ENCODE measurements at places on chromosomes 6 and 20.

DNA sequence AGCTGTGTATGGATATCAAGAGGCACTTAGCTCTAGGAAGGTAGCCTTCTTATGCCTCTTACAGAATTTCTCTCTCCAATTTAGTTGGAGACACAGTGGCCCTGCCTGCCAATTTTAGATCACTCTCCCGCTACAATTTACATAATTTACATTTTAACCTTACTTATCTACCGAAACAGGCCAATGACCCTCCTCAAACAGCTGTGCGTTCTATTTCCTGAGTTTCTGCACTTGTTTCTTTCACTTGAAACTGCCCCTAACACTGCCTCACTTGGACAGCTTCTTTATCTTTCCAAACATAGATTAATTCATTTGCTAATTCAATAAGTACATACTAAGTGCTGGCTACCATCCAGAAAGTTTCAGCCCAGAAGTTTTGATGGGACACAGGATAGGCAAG lies 52.9 kb upstream of the HDDC2 start:
- DNase-seq, result no peak

- no peak for DNase-seq
These were observed 132.4 kb upstream of the SNX9 start for GRCh38 chr6:157690441-157691210.

DNA sequence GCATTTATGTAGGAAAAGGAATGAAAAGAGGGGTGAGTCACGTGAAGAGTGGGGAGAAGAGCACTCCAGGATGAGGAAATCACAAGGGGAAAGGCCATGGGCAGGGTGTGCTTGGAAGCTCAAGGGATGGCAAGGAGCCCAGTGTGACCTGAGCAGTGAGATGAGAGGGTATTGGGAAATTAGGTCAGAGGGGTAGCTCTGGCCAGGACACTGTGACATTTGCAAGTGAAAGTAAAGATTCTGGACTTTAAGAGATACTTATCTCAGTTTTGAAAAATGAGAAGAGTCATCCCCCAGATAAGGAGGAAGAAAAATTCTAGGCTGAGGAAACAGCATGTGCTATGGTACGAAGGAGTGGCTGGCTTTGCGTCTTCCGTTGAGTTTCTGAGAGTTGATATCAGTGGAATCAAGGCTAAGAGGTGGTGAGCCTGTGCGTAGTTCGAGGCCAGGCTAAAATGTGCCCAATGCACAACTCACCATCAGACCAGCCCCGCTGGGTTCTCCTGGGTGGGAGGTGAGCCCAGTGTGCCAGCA lies 79.9 kb downstream of the GCLC start:
- no peak for DNase-seq

GRCh38 chr6:25327432-25327831 lies 48.3 kb downstream of the CARMIL1 start:
- no peak for DNase-seq

DNA sequence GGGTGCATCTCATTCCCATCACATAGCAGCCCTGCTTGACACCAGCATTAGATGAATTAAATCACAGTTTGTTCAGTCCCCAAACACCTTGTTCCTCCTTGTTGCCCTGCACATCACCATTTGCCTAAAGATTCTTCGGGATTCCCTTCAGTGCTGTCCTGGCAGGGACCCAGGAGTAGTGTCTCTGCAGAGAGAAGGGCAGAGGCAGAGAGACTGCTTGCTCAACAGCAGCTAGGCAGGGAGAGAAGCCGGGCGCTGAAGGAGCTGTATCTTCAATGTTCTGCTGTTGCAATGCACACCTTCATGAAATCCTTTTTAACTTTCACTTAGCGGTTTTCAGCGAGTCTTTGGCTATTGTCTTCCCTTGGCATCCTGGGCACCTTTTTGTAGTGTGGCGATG lies 362.9 kb downstream of the FARS2 start:
- no peak for DNase-seq
